Stimulated activated CD4-positive, alpha-beta T cell treated with anti-CD3 and anti-CD28 coated beads, Interleukin-1b, Interleukin-23, amount 100 ng/mL, for 1 hour (primary cell): ENCODE measurements at places on chromosomes 3 and 15.

DNA sequence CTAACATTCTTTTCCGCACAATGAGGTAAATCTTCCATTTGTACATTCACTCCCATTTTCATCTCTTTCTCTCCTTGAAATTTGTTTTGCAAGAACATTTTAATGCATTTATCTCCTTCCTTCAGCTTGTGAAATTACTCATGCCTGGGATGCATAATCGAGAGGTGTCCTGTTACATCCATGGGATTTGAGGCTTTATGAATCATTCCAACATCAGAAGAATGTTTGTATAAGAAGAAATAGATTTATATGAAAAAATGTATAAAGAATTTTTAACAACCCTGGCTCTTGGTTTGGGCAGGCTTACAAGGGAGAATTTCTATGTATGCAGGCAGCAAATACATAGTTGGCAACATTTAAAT is 93.2 kb upstream of the MBNL1 start:
- no peak for DNase-seq

- no peak for DNase-seq
Measured at GRCh38 chr3:25826510-25826909, 36.6 kb downstream of the OXSM start.

GRCh38 chr3:113245761-113246161 is 34.4 kb downstream of the BOC start:
- no peak for DNase-seq

GRCh38 chr3:184559336-184559735 is 2.2 kb upstream of the EPHB3 start:
- DNase-seq: no peak

DNA sequence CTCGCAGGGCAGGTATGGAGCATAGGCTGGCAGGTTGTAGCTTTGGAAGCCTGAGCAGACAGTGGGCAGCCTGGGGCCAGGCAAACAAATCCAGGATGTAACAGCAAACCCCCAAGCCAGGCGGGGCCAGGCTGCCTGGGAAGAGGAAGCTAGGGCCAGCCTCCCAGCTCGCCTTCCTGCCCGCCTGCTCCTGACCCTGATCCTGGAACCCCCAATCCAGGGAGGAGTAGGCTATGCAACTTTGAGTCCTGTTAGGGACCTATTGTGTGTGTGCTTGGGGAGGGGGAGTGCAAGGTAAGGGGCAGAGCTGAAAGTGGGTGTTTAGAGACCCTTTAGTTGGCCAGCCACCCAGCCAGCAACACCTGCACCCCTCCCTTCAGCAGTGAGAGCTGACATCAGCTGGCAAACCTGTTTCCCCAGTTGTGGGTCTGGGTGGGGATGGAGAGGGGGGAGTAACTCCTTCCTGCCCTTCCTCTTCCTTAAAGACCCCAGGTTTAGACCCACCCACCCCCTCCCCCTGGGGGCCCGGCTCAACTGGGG is 2.5 kb downstream of the NBEAL2 start:
- DNase-seq: no peak

DNA sequence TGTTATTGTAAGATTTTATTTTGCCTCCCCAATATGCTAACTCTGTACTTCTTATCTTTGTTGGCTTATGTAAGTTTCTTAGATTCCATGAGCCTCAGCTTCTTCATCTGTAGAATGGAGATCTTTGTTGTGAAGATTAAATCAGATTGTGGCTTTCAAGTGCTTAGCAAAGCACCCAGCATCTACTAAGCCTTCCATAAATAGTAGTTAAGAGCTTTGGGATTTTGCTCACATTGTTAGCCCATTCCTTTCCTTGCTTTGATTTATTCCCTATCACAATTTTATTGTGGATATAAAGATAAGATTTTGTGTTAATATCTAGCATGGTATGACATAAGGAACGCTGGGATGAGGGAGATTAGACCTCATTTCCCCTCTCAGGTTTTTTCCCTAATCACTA is 501.4 kb downstream of the PYDC2 start:
- DNase-seq: no peak

DNA sequence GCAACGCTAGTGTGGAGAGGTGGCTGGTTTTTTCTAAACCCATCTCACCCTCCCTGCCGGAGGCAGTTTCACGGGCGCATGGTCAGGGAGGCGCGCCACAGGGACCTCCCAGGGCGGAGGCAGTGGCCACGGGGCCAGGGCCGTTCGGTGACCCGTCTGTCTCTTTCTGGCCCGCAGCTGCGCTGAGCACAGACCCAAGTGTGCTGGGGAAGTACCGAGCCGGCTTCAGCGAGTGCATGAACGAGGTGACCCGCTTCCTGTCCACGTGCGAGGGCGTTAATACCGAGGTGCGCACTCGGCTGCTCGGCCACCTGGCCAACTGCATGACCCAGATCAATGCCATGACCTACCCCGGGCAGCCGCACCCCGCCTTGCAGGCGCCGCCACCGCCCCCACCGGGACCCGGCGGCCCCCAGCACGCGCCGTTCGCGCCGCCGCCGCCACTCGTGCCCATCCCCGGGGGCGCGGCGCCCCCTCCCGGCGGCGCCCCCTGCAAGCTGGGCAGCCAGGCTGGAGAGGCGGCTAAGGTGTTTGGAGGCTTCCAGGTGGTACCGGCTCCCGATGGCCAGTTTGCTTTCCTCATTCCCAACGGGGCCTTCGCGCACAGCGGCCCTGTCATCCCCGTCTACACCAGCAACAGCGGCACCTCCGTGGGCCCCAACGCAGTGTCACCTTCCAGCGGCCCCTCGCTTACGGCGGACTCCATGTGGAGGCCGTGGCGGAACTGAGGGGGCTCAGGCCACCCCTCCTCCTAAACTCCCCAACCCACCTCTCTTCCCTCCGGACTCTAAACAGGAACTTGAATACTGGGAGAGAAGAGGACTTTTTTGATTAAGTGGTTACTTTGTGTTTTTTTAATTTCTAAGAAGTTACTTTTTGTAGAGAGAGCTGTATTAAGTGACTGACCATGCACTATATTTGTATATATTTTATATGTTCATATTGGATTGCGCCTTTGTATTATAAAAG is 1.8 kb downstream of the HES1 start:
- DNase-seq: no peak

DNA sequence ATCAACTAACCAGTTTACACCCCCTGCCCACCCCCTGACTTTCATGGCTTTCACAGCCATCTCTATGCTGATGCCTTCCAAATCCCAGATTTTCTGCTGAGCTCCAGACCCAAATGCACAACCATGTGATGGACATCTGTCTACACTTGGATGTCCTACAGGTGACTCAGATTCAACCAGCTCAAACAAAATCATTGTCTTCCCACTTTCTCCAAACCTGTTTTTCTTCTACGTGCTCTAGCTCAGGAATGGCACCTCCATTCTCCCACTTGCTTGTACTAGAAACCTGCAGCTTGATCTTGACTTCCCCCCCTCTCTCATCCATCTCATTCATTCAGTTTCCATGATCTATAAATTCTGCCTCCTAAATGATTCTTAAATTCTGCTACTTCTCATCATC is 34.1 kb upstream of the RARRES1 start:
- DNase-seq: no peak

- no peak for DNase-seq
Measured at GRCh38 chr15:39511000-39511915, 69.6 kb upstream of the THBS1 start.

GRCh38 chr3:10447527-10448260 is 57.7 kb downstream of the ATP2B2 start:
- no peak for DNase-seq

DNA sequence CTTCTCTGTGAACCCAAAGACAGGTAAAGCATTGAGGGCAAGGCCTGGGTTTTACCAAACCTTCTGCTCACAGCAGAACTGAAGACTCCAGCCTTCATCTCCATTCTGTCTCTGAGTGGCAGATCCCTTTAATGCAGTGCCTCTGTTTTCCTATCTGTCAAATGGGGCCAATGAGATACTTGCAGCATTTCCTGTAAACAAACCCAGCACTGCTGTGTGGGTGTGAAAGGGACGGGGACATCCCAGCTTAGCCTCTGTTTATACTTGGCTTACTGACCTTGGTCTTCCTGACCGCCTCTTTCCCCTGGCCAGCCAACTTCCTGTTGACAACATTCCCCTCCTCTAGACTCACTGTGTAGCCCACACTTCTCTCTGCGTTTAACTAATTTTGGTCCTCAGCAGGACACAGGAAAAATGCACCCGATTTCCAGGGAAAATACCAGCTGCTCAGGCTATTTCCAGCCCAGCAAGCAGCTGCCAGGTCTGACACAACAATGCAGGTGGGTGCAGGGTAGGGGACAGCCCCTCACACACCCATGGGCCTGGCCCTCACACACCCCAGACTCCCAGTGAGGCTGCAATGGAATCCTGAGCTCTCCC is 105.9 kb upstream of the HERC1 start:
- DNase-seq: no peak

- no peak for DNase-seq
Measured at GRCh38 chr3:134059035-134059601, 29.4 kb upstream of the SLCO2A1 start.

GRCh38 chr3:43138488-43139231 is 32.8 kb upstream of the POMGNT2 start:
- no peak for DNase-seq

DNA sequence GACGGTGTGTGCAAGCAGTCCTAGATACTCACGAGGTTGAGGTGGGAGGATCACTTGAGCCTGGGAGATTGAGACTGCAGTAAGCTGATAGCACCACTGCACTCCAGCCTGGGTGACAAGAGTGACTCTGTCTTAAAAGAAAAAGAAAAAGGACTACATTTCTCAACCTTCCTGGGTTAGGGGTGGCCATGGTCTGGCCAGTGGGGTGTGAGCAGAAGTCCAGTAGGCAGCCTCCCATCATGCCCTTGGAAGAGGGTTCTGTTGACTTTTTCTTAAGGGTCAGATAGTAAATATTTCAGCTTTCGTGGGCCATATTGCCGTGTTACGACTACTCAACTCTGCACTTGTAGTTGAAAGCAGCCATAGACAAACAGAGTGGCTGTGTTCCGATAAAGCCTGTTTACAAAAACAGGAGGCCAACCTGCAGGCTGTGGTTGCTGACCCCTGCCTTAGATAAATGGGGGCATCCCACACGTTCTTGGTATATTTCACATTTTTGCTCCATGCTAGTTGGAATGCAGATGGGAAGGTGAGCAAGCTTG is 31.0 kb upstream of the PDE8A start:
- no peak for DNase-seq

DNA sequence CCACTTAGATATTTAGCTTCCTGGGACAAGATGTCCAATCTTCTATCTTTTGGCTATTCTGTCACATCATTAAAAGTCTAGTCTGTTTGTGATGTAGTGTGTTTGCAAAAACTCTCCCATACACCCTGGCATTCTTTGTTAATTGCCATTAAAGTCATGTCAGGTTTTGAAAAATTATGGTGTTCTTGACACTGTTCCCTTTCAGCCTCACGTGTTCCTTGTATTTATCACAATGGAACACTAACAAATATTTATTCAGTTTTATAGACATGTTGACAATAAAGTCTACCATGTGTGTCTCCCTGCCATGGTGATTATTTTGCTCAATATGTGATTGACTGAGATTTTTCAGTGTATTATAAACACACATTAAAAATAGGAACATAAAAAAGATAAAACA is 9.4 kb upstream of the CACNA1D start:
- DNase-seq: no peak

DNA sequence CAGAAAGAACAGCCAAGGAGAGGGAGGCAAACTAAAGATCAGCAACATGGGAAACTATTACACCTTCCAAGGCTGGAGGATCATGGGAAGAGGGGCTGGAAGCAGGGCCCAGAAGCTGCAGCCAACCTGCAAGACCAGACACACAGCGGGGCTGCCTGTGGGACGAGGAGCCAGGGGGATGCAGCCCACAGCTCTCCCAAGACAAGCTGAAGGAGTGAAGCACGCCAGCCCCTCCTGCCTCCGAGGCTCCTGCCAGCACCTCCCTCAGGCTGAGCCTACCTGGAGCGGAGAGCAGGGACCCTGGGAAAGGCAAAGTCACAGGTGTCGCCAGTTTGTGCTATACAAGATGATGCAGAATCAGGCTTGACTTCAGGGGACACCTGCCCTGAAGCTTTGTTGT is 133.3 kb downstream of the OSBPL10 start:
- DNase-seq: no peak

GRCh38 chr15:90994059-90994416 is 297 bp downstream of the PRC1 start:
- no peak for DNase-seq

GRCh38 chr15:74405823-74406222 is 27.9 kb downstream of the SEMA7A start:
- DNase-seq: no peak

DNA sequence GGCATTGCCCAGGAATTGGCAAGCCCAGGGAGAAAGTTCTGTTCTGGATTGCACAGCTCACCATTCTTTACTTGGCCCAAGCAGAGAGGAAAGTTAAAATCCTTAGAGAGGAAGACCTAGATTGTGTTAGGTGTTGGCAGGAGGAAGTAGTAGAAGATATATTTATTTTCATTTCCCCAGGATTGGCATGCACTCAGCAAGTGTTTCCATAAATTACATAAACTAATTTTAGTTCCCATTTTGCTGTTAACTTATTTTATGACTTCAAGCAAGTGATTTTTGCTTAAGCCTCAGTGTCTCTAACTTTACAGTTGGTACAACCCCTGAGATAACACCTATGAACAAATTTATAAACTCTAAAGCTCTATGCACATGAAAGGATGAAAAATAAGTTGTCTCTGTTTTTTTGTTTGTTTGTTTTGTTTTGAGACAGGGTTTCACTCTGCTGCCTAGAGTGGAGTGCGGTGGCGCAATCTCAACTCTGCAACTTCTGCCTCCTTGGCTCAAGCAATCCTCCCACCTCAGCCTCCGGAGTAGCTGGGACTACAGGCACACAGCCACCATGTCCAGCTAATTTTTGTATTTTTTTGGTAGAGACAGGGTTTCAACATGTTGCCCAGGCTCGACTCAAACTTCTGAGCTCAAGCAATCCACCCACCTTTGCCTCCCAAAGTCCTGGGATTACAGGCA is 31.2 kb upstream of the TOP2B start:
- DNase-seq: no peak

GRCh38 chr3:173785004-173785403 is 387.5 kb downstream of the NLGN1 start:
- no peak for DNase-seq

- no peak for DNase-seq
Measured at GRCh38 chr3:66164155-66164554, 56.6 kb upstream of the SLC25A26 start.
